ENCODE measurements at places on chromosomes 1 and 21.

DNA sequence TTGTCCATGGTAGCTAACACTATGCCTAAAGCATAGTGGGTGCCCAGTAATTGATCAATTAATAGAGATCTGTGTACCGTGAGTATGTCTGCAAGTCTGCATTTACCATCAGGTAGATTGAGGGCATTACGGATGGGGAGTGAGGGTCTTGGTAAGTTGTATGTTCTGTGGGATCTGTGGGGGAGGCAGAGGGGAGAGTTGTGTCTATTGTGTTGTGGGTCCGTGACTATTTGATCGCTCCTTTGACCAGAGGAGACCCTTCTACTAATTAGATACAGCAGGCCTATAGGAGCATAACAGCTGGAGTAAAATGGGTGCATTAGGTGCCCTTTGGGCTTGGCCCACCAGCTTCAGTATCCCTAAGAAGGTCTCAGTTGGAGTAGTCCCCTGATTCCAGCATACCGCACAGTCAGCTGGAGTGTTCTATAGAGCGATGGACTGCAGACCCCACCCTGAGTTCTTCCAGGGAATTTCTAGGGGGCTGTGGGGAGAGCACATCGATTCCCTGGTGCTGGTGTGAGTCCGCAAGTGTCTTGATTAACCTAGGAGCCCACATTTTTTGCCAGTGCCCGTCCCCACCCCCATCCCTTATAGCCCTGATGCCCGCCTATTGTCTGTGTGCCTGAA lies 55.9 kb downstream of the RHBG start:
- no peak for DNase-seq

GRCh38 chr1:108704496-108704895 lies 8.2 kb upstream of the FNDC7 start:
- DNase-seq, result no peak

GRCh38 chr1:1204425-1204920 lies 1.9 kb downstream of the TNFRSF18 start:
- DNase-seq, result no peak

- DNase-seq, result no peak
These were observed 2.0 kb upstream of the LMNA start for GRCh38 chr1:156112276-156113137.

DNA sequence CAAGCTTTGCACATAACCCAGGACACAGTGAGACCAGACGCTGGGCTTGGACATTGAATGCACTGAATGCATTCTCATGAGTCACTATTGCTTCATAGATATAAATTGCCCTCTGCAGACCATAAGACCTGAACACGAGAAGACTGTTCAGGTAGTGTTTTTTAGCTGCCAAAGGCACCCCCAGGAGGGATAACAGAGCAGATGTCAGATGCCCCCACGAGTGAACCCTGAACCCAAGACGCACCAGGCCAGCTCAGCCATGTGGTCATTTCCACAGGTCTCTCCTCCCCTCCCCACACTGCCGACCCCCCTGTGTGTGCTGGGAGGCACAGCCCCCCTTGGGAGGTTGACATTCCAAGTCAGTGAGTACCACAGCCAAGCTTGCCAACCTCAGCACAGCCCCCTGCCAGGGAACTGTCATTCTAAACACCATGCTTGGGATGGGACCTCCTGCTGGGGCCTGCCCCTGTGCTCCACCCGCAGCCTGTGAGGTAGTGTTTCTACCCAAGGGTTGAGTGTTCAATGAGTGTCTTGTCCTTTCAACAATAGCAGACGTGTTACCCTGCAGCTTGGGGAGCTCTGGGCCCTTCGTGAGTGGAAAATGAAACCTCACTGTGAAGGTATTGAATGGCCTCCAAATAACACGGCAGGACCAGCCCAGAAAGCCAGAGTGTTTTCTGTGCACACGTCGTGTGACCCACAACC lies 68.2 kb downstream of the PSMG1 start:
- no peak for DNase-seq

- no peak for DNase-seq
These were observed 276.3 kb upstream of the GREM2 start for GRCh38 chr1:240888039-240888786.

DNA sequence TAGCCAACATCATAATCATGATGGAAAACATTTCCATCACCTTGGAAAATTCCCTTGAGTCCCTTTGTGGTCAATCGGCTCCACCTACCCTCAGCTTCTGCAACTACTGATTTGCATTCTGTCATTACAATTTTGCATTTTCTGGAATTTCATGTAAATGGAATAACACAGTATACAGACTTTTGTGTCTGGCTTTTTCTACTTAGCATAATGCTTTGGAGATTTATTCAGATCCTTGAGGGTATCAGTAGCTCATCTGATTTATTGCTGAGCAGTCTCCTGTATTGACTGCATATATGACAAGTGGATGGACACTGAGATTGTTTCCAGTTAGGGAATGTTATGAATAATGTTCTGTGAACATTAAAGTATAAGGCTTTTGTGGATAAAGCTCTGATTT lies 358.3 kb downstream of the USP25 start:
- no peak for DNase-seq

All from stimulated activated CD8-positive, alpha-beta memory T cell treated with anti-CD3 and anti-CD28 coated beads, Interleukin-15, amount 100 ng/mL, for 24 hours (primary cell).